Nasal cavity respiratory epithelium epithelial cell of viscerocranial mucosa (primary cell): ENCODE measurements at places on chromosomes 2 and 18. TPM values are rescaled to one million over a fixed set of nuclear protein-coding genes. Genes with fewer than 3 reads are reported as not detected.

The MZT2B gene
- total RNA-seq: 55.5 and 148 TPM in 2 replicates

The SERPINB10 gene
- under 0.01 and 0.43 TPM in 2 replicates for total RNA-seq

The LNPK gene
- 17.4 and 35.1 TPM in 2 replicates for total RNA-seq

The MDH1B gene
- total RNA-seq: under 0.01 and 0.28 TPM in 2 replicates

The TMEM178A gene
- total RNA-seq: 0.28 and 0.34 TPM in 2 replicates

The ABCB11 gene
- under 0.01 and 0.07 TPM in 2 replicates for total RNA-seq

The SERPINB12 gene
- 0.28 and 0.34 TPM in 2 replicates for total RNA-seq

The LRATD1 gene
- 25.7 and 27.0 TPM in 2 replicates for total RNA-seq

The FSHR gene
- not detected in 2 replicates for total RNA-seq

The ALPP gene
- total RNA-seq: under 0.01 TPM in 1 of 2 replicates, not detected in the other

The POU3F3 gene
- total RNA-seq: not detected in 2 replicates

The EFHD1 gene
- 0.07 TPM in 1 of 2 replicates, not detected in the other for total RNA-seq

The ATL2 gene
- 179 and 224 TPM in 2 replicates for total RNA-seq

The C2orf78 gene
- total RNA-seq: not detected in 2 replicates

The ANKRD29 gene
- 8.9 and 23.4 TPM in 2 replicates for total RNA-seq

The SAG gene
- total RNA-seq: not detected in 2 replicates

The DSG4 gene
- total RNA-seq: under 0.01 TPM in 1 of 2 replicates, not detected in the other

The ACMSD gene
- total RNA-seq: not detected in 2 replicates
